ENCODE measurements at places on chromosomes 1 and 21.

GRCh38 chr1:209630383-209631225 is 21.6 kb downstream of the LAMB3 start:
- DNase-seq: no peak

- DNase-seq: no peak
Measured at GRCh38 chr1:17653276-17653675, 101.9 kb upstream of the ACTL8 start.

GRCh38 chr1:93573940-93574469 is 107.6 kb downstream of the BCAR3 start:
- DNase-seq: no peak

- DNase-seq: peak; percentile 13
Measured at GRCh38 chr21:44391345-44392091, 38.1 kb downstream of the TRPM2 start.

GRCh38 chr1:158035976-158036583 is 42.6 kb downstream of the KIRREL1 start:
- no peak for DNase-seq

- DNase-seq: no peak
Measured at GRCh38 chr1:8506995-8507615, 189.2 kb downstream of the SLC45A1 start.

- no peak for DNase-seq
Measured at GRCh38 chr1:45493116-45493697, 2.2 kb upstream of the TESK2 start.

DNA sequence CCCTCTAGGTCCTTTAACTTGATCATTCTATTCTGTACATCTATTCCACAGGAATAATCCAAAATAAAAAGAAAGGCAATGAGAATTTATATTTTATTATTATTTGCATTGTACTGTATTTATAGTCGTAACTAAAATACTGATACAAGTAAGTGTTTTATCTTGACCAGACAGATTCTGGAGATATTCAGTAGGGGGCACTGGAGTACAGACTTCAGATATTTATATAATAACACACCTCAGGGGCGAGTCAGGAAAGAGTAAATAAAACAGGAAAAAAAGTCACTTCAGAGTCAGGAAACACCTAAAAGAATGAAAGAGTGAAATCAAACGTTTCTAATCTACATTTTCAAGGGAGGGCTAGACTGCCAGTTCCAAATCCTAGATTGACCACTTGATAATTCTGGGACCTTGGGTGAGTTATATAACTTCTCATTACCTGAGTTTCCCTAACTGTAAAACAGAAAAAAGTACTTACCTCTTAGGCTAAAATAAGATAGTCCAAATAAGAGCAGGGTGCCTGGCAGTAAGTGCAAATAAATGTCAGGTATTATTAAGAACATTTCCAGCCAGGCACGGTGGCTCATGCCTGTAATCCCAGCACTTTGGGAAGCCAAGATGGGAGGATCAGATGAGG is 31.1 kb upstream of the MTF1 start:
- DNase-seq: peak; percentile 67

DNA sequence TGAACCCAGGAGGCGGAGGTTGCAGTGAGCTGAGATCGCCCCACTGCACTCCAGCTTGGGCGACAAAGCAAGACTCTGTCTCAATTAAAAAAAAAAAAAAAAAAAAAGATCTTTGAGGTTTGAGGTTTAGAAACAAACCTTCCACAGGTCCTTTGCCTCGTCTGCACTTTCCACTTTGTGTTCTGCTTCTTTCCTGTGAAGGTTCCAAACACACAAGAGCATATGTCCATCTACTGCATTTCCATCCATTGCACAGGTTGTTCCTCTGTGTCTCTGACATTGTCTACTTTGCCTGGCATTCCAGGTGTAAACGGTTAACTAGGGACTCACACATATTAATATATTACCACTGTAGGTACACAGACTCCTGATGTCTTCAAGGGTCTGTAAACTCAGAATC is 40.1 kb downstream of the DSTYK start:
- no peak for DNase-seq

GRCh38 chr1:45585110-45585426 is 1.2 kb downstream of the NASP start:
- no peak for DNase-seq

DNA sequence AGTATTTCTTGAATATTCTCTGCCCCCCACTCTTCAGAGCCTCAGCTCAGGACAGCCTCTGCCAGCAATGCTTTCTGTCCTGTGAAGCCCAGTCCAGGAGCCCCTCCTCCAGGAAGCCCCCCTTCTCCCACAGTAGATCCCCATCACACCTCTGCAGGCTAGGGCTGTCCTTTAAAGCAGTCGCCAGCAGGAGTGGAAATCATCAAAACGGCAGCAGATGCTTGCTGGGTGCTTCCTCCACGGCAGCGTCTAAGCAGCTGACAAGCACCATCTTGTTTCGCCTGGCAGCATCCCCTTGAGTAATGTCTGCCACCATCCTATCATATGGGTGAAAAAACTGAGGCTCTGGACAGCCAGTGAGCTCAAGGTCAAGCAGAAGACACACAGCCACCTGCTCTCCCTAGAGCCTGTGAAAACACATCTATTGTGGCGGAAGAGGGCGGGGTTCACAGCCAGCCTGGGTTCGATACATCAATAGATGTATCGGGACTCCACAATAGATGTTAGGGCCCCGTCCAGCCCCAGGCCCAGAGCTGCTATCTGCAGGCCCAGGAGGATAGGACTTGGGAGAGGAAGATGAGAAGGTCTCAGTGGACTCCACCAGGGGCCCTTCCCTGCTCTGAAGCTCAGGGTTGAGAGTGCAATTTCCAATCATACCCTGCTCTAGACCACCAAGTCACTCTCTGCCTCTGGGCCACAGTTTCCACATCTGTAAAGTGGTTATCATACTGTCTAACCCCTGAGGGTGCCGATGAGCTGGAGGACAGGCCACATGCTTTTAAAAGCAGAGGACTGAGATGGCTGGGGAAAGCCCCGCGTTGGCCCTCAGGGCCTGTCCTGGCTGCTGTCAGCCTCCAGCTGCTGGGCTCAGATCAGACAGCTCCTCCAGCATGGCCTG is 17.5 kb downstream of the RUNX3 start:
- no peak for DNase-seq

- DNase-seq: no peak
Measured at GRCh38 chr1:32946413-32946812, 18.2 kb downstream of the RNF19B start.

DNA sequence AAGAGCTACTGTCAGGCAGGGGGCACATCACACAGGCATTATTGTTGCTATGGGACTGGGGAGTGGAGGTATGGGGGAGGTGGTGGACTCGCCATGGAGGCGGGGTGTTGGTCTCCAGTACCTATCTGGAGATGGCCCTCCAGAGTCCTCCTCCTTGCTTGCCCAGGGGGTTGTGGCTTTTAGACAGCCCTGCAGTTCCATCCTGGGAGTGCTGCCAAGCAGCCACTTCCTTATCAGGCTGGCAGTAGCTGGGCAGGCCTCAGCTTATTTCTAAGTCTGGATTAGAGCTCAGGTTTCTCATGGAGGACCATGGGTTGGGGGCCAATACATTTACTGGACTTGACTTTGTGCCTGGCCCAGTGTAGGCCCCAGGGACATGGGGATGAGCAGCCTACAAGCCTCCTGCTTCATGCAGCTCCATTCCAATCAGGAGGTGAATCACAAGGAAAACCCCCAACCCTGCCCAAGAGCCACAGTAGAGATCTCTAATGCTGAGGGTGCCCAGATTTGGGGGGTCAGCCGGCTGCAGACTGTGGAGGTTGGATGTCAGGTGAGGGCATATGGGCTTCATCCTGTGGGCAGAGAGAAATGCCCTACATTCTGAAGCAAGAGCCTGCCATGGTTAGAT is 210.7 kb upstream of the EDN2 start:
- no peak for DNase-seq

GRCh38 chr1:85065550-85065949 is 17.2 kb upstream of the MCOLN3 start:
- DNase-seq: no peak

DNA sequence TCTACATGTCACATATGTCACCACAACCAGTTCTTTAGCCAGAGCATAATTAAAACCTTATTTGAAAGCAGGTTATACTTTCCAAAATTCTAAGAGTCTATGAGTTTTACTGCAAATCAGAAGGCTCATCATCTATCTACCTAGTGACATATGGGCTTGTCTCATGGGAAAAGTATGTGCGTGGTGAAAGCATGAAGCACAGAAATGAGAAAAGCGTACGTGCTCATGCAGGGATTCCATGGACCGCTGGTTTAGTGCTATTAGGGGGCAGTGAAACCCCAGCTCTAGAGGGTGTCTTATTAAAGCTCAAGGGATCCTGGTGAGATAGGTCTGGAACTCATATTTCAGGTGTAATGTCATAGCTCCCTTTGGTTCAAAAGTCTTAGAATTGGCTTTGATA is 50.2 kb downstream of the FAM163A start:
- no peak for DNase-seq

DNA sequence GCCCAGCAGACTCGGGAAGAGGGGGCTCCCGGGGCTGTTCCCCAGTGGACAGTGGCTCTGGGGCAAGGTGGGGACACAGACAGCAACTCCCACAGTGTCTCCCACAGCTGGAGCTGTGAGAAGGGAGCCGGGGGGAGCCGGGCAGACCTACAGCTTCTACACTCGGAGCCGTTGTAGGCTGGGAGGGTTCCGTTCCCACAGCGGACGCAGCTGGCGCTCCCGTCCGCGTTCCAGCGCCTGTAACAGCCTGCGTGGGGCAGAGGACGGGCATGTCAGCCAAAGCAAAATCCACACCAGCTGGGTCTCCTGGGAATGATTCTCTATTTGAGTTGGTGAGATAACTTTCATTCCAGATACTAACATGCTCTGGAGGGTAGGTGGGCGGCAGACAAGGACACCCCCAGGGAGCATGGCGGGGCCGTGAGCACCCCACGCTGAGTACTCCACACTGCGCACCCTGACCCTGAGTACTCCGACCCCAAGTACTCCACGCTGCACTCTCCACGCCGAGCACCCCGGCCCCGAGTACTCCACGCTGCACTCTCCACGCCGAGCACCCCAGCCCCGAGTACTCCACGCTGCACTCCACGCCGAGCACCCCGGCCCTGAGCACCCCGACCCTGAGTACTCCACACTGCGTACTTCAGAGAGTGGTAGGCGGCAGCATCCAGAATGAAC is 13.4 kb upstream of the RNF223 start:
- DNase-seq: peak; percentile 55

DNA sequence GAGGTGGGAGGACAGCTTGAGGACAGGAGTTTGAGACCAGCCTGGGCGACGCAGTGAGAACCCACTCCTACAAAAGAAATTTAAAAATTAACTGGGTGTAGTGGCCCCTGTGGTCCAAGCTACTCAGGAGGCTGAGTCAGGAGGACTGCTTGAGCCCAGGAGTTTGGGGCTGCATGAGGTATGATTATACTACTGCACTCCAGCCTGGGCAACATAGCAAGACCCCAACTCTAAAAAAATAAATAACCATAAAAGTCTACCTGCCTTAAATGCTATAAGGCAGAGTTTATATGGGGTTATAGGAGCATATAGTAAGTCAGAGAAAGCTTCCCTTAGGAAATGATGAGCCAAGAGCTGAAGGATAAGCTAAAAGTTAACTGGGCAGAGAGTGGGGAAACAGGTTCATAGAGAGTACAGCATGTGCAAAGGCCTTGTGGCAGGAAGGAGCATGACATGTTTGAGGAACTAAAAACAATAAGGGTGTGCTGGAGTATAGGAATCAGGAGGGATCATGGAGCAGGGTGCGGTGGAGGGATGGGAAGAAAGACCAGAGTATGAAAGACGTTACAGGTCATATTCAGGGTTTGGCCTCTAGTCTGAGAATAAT is 68.3 kb downstream of the ADSS2 start:
- no peak for DNase-seq

DNA sequence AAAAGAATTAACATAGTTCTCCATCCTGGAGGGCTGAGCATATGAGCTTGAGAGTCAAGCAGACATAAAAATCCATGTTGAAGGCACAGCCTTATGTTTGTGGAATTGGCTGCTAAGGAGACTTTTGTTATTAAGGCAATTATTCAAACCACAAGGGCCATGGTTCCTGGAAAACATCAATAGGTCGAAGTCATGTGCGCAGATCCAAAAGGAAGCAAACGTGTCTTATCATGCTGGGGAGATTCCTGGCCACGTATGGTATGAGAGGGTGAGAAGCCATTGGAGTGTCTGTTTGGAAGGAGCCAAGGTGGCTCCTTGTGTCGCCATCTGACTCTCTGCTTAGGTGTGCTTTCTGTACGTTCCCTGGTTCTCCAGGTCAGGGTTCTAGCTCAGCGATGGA is 61.8 kb upstream of the COA6 start:
- DNase-seq: no peak

DNA sequence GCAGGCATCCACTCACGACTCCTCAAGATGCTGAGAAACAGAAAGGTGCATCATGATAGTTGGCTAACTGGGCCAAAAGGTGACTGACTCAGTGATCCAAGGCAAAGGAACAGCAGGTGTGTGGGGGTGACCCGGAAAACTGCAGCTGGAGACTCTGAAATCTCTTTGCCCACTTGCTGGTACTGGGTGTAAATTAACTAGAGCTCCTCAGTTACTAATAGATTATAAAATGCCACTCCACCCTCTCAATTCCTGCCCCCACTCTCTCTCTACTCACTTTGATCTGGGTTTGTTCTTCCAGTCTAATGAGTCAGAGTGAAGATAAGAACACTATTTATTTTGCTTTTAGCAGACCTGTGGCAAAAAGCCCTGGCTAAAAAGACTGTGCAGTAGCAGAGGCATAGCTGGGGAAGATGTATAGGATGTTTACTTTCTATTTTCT is 7.2 kb upstream of the PIGC start:
- peak; percentile 40 for DNase-seq

DNA sequence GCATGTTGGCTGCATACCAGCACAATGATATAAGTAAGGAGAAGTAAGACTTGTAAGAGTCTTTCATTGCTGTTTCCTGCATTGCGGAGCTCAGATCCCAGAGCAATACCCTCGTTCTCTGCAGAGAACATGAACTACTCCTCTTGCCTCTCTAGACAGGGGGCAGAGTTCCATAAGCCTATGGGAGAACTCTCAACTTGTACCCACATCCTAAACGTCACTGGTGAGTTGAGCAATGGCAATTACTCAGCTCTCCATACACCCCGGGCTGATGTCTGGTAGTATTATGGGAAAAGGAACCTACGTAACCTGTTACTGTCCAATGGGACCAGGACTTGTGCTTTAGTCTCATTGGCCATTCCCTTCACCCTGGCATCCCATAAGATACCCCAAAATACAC is 27.3 kb upstream of the ZNF496 start:
- no peak for DNase-seq

DNA sequence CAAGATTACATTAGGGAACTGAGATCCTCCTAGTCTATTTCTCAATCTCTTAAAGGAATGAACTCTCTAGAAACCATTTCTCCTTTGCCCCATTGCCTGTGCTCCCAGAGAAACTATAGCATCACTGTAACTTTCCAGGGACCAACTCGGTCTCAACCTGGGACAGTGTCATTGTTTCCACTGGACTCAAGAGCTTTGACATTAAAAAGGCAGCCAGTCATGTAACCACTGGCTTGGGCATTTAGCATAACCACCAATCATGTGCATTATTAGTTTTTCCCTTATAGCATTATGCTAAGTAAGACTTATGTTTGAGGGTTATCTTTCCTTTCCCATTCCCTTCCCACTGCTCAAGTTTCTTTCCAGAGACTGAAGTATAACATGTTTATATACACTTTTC is 18.2 kb downstream of the TEX38 start:
- DNase-seq: no peak
